GM12865 (cell line): ENCODE measurements at places on chromosomes 1 and 21.

DNA sequence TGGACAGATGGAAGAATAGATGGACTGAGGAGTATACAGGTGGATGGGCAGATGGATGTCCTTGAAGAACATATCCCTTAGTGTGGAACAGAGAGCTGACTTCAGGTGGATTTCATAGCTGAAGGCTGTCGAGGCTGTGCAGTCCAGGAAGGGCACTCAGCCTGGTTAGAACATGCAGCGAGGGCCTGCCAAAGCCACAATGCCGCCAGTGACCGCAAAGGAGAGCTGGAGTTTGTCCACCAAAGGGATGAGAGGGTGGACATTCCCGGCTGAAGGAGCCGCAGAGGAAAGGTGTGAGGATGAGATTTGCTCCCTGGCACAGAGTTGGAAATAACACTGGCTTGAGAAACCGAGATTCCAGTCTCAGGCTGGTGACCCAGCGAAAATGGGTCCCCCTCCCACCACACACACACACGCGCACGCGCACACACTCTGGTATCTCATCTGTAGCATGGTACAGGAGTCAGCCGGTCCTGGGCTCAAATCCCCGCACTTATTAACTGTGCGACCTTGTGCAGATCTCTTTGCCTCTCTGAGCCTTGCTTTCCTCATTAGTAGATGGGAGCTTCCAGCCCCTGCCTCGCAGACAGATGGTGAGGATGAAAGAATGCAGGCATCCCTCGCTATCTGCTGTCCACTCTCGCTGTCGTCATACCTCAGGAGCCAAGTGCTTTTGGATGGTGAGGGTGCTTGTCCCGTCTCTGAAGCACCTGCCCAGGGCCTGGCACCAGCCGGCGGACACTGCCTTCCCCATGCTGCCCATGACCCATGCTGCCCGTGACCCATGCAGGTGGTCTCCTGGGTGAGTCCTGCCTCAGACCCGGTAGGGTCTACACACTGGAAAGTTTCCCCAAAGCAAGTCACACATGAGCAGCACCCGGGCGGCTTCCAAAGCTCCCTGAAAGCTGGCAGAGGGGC, 26.8 kb upstream of the EFHD2 start:
- DNase-seq = no peak

DNA sequence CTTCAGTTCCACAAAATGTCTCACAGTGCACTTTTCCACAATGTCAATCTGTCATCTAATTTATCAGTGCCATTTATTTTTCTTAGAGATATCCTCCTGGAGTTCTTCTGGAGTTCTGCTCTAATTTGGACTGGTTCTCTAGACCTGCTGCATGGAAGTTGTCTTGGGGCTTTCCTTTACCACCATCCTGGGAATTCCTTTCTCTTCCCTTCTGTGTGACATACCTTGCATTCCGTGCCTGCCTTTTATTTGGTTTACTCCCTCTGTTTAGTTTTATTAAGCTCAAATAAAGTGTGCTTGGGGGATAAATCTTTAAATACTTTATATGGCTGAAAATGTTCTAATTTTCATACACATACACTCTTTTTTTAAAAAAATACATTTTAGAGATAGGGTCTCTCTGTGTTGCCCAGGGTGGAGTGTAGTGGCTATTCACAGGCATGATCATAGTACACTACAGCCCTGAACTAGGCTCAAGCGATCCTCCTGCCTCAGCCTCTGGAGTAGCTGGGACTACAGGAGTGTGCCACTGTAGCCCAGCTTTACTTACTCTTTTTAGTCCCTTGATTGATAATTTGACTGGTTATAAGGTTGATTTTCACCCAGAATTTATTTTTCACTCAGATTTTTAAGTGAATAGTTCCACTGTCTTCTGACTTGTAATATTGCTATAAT, 14.4 kb downstream of the MTF2 start:
- no peak for DNase-seq

DNA sequence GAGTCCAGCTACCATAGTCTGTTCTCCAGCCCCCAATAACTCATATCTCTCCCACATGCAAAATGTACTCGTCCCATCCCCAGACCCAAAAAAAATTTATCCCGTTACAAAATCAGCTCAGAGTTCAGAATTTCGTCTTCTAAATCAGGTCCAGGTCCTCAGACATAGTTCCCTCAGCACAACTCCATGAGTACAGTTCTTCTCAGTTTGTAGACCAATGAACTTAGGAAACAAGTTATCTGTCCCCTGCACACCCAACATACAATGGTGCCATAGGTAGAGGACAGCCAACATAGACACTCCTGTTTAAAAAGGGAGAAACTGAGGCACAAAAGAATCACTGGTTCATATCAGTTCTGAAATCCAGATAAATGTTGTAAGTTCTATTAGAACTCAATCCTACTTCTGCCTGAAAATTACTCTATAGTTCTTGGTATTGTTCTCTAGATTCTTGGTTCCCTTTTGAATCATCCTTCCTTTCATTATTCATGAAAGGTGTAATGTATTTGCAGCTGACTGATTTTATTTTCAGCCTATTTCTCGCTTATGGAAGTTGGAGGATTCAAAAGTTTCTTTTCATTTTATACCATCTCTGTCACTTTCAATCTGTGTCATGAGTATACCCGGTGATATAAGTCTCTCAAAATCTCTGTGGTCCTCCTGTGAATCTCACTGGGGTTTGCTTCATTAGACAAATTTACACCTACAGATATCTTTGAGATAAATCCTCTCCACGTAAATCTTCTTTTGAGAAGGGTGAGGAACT, 75.8 kb upstream of the TSPAN2 start:
- no peak for DNase-seq

GRCh38 chr1:98399218-98399617, 262.3 kb upstream of the SNX7 start:
- DNase-seq = no peak

DNA sequence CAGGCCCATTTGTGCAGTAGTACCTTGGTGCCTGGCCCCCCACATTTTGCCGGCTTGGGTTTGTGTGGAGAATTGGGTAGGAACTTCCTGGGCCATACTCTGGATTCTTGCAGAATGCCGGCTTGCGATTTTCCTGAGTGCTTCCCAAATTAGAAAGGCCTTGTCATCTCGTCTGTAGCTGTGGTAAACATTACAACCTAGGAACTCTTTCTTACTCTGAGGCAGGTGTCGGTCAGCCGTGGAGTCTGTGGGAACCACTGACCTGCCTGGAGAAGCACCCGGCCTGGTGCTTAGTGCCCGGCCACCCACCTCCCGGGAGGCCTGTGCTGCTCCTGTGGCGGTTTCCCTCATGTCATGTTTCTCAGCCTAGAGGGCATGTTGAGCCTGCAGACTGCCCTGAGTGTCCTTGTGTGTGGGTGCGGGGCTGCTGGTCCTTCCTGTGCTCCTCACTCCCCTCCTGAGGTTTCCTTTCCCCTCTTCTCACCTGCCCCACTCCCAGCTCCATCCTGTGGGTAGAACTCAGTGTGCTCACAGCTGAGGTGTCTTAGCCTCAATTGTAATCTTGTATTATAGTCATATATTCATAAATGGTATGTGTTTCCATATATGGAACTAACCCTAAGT, 64.7 kb downstream of the S100B start:
- no peak for DNase-seq

DNA sequence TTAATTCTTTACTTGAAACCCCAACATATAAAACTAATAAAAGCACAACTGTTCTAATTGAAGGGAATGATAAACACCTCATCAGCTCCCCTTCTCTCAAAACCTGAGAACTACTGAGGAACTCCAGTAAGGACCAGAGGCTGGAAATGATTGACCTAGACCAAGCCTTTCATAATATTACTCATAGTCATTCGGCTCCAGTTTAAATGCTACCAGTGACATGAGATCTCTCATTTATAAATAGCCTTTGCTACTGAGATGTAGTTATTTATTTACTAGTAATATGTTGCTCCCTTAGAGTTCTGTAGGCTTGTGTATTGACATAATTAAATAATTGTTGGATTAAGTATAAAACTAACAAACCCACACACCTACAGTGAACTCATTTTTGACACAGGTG, 209.8 kb upstream of the PRMT6 start:
- DNase-seq = no peak

DNA sequence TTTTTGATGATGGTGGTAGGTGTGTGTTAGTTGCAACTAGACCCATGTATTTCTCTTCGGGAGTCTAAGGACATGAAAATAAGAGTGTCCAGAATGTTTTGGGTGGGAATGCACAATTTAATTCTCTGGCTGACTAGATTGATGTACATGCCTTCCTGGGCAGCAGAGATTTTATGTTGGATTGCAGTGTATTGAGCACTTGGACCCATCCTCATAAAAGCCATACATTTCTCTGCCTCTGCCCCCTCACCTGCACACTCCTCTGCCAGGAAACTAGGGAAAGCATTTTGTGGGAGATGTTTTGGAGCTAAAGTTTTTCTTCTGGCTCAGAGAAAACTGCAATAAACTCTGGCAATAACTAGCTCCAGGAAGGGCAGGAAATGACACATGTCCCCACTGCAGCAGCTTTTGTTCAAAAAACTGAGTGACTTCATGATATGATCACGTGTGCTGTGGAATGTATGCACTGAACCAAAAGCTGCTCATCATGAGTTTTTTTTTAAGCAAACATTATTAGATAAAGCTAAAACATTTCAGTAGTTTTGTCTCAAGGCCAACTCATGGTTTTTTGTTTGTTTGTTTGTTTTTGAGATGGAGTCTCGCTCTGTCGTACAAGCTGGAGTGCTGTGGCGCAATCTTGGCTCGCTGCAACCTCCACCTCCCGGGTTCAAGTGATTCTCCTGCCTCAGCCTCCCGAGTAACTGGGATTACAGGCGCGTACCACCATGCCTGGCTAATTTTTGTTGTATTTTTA, 17.6 kb downstream of the RIT1 start:
- no peak for DNase-seq

DNA sequence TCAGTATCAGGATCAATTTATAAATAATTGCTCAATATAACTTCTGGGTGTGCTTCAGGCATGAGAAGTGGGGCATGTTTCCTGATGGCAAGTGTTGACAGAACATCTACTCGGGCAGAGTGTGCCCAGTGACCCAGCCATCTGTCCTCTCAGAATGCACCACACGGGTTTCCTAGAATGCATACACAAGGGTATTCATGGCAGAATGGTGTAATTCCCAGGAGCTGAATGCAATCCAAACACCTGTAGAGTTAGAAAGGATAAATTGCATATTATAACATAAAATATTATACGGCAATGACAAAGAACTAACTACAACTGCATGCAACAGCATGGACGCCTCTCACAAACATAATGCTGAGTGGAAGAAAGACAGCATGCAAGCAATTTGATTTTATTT, 391.9 kb downstream of the SIPA1L2 start:
- DNase-seq = no peak

DNA sequence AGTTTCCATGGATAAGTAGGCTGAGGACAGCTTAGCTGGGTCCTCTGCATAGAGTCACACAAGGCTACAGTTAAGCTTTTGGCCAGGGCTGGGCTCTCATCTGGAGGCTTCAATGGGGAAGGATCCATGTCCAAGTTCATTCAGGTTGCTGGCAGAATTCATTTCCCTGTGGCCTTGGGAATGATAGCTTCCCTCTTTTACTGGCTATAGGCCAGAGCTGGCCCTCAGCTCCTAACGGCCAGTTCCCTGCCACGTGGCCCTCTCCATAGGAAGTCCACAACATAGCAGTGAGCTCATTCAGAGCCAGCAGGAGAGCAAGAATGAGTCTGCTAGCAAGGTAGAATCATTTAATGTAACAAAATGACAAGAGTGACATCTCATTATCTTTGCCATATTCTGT, 15.1 kb upstream of the PODN start:
- no peak for DNase-seq

GRCh38 chr21:38323721-38324531, 67.1 kb downstream of the KCNJ15 start:
- DNase-seq = no peak

- no peak for DNase-seq
Measured at GRCh38 chr1:109083923-109084322, 6.6 kb upstream of the TMEM167B start.

DNA sequence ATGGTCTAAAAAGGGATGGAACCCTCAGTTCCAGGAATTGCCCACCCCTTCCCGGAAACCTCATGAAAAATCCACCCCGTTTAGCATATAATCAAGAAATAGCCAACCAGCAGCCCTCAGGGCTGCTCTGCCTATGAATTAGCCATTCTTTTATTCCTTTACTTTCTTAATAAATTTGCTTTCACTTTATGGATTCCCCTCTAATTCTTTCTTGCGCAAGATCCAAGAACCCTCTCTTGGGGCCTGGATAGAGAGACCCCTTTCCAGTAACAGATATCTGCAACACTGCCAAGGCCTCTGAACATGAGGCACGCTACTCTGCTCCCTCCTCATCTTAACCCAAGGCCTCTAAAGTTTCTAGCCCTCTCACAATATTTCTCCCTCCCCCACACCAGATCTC, 58.9 kb upstream of the POU2F1 start:
- no peak for DNase-seq

DNA sequence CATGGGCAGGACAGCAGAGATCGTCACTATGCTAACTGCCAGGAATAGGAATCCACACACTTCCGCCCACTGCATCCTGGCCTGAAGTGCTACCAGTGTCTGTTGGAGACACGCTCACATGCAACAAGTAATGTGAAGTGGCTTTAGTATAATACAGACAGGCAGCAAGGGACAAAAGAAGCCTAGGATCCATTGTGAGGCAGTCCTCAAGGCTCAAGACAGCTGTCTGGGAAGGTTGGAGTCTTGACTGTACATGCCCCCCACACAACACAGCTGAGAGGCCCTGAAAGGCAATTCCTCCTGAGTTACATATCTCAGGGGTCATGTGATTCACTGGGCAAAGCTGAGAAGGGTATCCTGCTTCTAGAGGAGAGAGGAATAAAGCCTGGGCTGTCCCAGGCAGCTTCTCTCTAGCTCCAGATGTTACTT, 39.9 kb upstream of the CD1D start:
- DNase-seq = no peak

DNA sequence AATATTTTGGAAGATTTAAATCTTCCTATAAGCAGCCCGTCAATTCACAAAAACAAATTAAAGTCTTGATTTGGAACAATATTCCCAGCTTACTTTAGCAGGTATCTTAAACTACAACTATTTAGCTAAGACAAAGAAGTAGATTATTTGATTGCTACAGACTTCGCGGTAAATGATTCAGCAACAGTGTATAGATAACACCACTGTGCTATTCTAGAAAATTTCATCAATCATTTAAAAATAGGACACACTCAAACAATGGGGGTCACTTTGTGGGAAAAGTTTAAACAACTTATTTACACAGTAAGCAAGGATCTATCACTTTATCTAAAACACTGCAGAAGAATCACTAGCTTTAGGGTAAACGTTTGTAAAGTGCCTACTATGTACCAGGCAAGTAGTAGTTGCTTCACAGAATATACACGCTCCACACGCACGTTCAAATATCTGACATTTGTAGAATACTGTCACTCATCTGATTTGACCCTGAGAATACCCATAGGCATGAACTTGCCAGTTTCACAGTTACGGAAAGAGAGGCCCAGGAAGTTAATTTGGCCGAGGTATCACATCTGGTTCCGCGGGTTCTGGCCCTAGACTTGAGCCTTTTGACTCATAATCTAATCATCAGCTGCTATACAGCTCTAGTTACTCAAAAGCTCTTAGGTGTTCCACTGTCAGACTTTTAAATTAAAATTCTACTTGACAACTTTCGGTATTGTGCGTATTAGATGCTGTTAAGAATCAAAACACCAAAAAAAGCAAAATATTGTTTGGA, 876 bp downstream of the DENND2C start:
- no peak for DNase-seq
